ENCODE measurements at places on chromosomes 11 and 22.

DNA sequence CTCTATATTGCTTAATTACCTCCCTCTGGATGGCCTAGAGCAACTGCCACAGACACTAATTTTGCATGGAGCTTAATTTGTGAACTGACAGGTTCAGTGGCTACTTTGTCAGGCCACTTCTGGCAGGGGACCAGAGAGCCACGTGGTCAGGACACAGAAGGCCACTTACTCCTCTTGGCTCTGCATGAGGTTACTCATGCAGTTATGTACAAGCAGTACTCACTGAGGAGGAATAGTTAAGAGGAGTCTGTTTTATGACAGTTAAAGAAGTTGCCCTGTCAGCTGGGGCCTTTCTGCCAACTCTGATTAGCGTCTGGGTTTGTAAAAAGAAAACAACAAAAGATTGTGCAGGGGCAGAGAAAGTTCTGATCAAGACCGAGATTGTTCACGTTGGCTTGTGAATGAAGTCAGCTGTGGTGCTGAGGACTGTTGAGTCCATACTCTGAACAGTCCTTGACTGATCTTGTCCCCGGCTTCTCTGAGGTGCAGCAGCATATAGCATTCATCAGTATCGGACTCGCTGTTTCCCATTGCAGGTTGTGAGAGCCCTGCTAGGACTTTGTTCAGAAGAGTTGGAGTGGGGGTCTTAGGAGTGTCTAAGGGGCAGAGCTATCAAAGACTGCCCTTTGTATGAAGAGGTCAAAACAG is 41.4 kb downstream of the PPFIBP2 start:
- DNase-seq = no peak

DNA sequence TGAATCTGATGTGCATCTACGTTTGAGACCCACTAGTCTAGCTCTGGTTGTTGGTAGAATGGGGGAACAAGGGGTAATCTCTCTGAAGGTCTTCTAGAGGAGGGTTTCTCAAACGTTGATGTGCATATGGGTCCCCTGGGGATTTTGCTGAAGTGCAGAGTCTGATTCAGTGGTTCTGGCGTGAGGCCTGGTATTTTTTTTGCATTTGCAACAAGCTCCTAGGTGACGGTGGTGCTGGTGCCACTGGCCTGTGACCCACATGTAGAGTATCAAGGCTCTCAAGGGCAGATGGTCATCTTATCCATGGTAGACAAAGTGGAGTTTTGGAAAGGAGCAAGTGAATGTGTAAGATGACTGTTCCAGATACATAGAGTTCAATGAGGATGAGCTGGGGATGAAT is 97.1 kb downstream of the CEP164 start:
- DNase-seq = no peak

GRCh38 chr11:122348659-122349409 is 232.8 kb upstream of the BLID start:
- DNase-seq = no peak

GRCh38 chr22:28923826-28924732 is 40.7 kb downstream of the ZNRF3 start:
- DNase-seq = no peak

GRCh38 chr11:130827451-130828377 is 88.6 kb downstream of the SNX19 start:
- peak; percentile 8 for DNase-seq

GRCh38 chr11:49405743-49406142 is 197.3 kb upstream of the FOLH1 start:
- DNase-seq = no peak

DNA sequence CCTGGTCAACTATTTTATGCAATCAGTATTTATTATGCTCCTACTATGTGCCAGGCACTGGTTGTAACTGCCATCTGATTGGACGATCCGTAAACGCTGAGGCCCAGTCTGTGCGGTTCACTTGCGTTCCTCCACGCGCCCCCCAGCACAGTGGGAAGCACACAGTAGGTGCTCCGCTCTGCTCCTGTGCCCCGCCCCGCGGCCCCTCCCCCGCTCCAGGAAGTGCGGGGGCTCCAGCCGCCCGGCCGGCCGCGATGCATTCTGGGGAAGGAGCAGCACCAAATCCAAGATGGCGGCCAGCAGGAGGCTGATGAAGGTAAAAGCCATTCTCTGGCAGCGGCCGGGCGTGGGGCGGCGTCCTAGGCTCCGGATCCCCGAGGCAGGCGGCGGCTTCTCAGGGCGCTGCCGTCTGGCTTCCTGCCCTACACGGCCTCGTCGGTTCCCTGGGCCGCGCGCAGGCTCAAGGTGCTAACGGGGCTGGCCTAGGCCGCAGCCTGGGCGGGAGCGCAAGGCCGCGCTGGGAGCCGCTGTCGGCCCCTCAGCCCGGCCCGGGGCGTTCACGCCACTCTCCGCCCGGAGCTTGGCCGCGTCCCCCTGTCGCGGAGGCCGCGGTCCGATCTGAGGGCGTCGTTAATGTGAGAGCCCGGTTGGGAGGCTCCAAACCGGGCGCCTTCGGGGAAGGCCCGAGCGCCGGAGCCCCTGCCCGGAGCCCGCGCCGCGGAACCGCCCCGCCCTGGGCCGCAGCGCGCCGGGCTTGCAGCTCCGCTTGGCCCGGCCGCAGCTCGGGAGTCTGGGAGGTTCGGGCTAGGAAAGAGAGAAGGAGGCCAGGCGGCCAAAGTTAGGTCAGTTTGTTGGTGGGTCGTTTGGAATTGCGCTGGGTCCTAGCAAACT is at the start of gene UBE2L3:
Gene UBE2L3 (plus strand): TSS at position 259 of the 891 bp plus-strand sequence. CDS start 31 bp downstream, at position 290.
- peak; percentile 78 for DNase-seq

DNA sequence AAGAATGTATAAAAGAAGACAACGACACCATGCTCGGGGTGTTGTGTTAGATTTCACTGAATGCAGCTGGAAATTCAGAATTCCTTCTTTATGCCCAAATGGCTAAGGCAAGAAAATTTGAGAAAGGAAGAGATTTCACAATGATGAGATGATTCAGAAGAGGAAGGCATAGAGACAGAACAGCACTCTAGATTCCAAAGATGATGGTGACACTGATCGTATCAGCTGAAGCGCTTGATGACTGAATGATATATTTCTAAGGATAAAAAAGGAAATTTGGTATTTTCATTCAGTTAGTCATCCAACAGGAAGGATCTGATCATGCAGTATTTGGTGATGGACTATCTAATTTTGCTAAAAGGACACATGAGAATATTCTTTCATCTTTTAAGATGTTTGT is 189.2 kb downstream of the EFCAB6 start:
- no peak for DNase-seq

DNA sequence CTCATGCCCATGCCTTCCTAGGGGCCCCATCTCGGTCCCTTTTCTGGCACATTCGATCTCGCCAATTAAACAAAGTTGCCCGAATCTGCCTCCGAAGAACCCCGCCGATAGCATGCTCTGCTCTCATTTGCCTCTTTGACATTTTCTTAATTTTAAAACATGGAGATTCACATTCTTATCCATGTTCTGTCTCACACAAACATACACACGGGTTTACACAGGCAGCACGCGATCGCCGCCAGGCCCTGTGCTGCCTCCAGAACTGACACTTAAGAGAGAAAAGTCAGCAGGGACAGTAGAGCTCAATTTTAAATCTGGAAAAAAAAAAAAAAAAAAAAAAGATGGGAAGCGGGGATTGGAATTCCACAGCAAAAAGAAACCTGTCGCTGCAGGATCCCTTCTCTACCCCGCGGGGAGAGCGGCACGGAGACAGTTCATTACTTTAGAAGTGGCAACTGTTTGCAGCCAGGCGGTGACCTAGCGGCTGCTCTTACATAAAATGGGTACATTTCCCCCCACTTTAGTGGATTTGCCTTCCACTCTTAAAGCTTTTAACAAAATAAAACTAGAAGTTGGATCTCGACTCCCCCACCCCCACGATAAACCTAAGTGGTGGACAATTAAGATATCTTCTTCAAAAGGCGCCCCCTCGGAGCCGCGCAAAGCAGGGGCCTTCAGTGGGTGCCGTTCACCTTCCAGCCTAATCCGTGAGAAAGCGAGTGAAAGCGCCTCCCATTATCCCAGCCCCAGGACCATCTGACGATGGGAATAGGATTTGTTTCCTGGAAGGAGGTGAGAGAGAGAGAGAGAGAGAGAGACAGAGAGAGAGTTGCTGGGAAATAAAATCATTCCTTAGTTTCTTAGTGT is 13.7 kb downstream of the PAX6 start:
- DNase-seq = no peak

GRCh38 chr11:63767565-63768236 is 874 bp downstream of the ZFTA start:
- peak; percentile 55 for DNase-seq

DNA sequence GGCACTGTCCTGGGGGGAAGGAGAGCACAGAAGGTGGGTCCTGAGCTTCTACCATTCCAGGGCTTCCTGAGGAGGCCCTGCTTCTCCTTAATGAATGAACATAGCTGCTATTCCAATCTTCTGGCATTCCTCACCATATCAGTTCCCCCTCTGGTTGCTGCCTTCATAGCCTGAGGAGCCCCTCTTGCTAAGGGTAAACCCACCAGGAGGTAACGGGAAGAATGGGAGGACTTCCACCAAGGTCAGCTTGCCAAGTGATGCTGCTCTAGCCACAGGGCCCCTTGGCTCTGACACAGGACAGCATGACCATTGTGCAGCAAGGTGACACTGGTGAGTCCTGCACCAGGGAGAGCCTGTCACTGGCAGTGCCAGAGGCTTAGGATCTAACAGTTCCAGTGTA is 1022.5 kb downstream of the TBC1D22A start:
- DNase-seq = no peak

GRCh38 chr22:43176090-43176489 is 10.8 kb downstream of the TTLL12 start:
- DNase-seq = no peak

DNA sequence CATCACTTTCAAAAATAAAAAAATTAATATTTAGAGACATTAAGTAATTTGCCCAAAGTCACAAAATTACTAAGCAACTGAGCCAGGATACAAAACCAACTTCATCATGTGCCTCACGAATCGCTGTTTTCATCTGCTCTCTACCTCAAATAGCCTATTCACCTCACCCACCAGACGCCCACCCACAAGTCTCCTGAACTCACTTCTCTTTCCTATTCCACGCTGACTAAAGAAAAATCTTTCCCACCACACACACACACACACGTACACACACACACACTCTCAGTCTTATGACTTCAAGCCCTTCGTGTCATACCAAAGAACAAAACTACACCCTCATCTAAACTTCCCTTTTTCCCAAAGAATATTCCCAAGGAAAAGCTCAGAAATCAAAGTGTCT is 2.2 kb downstream of the OR8B12 start:
- DNase-seq = no peak

- DNase-seq = no peak
Observed at GRCh38 chr11:111554532-111554931, 14.0 kb downstream of the LAYN start.

DNA sequence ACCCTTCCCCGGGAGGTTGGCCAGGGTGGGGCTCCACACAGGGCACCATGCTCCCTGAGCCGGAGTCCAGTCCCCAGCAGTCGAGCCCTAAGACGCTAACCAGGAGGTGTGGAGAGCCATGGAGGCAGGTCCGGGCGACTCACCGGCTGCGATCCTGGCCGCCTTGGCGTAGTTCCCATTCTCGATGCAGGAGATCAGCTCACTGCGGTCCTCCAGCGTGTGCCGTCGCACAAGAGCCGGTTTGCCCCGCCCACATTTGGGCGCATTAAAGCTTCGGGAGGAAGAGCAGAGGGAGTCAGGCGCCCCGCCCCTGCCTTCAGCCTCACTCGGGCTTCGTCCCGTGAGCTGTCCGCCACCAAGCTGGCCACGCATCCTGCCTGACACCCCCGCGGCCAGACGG is 50.8 kb downstream of the BRD1 start:
- no peak for DNase-seq

GRCh38 chr11:1559111-1559951 is 12.7 kb downstream of the DUSP8 start:
- no peak for DNase-seq

GRCh38 chr11:68905421-68906360 is 2.0 kb downstream of the IGHMBP2 start:
- DNase-seq = no peak

GRCh38 chr22:44920183-44920582 is 89.6 kb downstream of the PHF21B start:
- no peak for DNase-seq
